ENCODE measurements at places on chromosomes 16 and 17.

GRCh38 chr16:2904100-2904921 lies 7.4 kb upstream of the FLYWCH1 start:
- peak; percentile 55 for DNase-seq

- DNase-seq, result no peak
Measured at GRCh38 chr16:4345836-4346781, 5.0 kb downstream of the PAM16 start.

DNA sequence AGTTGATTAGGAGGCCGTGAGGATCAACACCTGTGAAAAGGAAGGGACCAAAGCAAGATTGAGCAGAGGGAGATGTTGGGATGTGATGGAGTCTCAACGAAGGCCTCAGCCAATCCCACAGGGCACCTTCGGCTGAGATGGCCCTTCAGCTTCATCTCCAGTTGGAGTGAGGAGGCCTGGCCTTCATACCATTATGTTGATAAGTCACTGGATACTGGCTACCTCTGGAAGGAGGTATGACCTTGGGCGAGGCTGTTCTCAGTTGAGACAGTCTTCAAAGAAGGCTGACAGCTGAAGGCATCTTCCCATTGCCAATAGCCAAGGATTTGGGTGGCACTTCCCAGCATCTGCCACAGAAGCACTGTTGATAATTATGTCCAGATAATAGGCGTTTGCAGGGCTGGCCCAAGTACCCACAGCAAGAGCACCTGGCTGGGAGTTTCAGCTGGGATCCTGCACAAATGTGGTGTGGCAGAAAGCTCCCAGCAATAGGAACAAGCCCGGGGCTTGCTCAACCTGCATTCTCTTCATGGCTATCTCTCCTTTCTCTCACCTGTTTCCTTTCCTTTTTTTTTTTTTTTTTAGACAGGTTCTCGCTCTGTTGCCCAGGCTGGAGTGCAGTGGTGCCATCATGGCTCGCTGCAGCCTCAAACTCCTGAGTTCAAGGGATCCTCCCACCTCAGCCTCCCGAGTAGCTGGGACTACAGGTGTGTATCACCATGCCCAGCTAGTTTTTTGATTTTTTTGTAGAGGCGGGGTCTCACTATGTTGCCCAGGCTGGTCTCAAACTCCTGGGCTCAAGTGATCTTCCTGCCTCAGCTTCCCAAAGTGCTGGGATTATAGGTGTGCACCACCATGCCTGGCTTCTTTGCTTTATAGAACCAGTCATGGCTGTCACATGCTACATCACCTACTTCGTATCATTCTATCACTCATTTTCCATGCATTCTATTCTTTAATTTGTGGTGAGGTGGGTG lies 18.2 kb upstream of the MAP3K14 start:
- DNase-seq, result no peak

DNA sequence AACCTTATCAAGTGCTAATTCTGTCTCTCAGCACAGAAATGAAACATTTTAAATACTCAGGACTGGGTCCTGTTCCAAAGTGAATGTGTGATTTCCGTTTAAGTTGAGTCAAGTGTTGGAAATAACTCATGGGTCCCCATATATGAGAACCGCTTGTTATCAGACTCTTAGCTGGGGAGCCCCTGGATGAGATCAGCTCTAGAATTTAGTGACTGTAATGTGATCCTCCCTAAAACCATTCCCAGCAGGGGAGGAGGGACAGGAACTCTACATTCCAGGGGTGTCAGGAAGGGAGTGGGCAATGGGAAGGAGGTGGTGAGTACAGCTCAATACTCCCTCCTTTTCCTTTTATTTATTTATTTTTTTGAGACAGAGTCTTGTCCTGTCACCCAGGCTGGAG lies 37.5 kb downstream of the OTOA start:
- DNase-seq, result no peak

GRCh38 chr17:41653892-41654677 lies 29.7 kb upstream of the KRT17 start:
- DNase-seq, result no peak

GRCh38 chr17:58403311-58403710 lies 14.0 kb downstream of the RNF43 start:
- DNase-seq, result no peak

DNA sequence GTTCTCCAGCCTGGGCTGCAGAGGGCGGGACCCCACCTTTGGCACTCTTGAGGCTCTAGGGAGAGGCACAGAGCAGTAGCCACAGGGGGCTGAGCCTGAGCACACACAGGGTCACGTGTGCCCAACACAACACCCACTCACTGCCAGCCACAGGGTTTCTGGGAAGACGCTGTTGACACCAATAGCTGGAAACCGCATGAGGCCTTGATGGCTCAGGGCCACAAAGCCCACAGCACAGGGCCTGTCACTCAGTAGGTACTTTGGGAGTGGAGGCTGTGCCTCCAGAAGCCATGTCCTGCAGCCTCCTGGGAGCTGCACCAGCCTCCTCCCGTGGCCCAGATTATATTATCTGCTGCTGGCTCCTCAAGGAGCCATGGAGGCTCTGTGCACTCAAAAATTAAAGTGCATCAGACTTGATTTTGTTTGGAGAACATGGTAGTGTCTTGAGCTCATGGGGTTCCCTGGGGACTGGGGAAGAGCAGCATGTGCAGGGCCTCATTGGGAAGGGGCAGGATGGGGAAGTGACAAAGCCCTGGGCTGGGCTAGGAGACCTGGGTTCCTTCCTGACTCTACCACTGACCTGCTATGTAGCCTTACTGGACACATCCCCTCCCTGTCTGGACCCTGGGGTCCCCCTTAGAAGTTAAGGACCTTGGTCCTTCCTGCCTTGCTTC lies 12.5 kb upstream of the SREBF1 start:
- DNase-seq, result no peak

GRCh38 chr17:49646391-49647255 lies 31.3 kb downstream of the SPOP start:
- no peak for DNase-seq

- DNase-seq, result no peak
Measured at GRCh38 chr17:78951967-78952551, 26.9 kb upstream of the TIMP2 start.

- no peak for DNase-seq
Measured at GRCh38 chr16:26505496-26505895, 561.2 kb upstream of the C16orf82 start.

GRCh38 chr16:75023009-75023408 lies 24.2 kb downstream of the ZNRF1 start:
- no peak for DNase-seq

- no peak for DNase-seq
Measured at GRCh38 chr16:75188832-75189477, 18.0 kb downstream of the CTRB2 start.

DNA sequence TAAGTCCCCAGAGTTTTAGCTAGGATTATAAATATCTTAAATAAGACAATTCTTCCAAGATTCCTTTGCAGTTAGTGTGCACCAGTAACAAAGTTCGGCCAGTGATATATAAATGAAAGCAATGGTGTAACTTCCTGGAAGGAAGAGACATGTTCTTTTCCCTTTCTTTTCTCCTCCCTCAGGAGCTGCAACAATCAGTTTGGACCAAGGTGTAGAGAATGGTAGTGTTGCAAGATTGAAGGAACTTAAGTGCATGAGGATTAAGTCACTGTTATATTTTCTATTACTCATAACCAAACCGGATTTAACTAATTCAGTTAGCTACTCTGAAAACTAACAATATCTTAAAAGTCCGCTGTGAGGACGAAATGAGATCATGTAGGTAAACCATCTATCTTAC lies 68.9 kb upstream of the KCNJ16 start:
- no peak for DNase-seq

DNA sequence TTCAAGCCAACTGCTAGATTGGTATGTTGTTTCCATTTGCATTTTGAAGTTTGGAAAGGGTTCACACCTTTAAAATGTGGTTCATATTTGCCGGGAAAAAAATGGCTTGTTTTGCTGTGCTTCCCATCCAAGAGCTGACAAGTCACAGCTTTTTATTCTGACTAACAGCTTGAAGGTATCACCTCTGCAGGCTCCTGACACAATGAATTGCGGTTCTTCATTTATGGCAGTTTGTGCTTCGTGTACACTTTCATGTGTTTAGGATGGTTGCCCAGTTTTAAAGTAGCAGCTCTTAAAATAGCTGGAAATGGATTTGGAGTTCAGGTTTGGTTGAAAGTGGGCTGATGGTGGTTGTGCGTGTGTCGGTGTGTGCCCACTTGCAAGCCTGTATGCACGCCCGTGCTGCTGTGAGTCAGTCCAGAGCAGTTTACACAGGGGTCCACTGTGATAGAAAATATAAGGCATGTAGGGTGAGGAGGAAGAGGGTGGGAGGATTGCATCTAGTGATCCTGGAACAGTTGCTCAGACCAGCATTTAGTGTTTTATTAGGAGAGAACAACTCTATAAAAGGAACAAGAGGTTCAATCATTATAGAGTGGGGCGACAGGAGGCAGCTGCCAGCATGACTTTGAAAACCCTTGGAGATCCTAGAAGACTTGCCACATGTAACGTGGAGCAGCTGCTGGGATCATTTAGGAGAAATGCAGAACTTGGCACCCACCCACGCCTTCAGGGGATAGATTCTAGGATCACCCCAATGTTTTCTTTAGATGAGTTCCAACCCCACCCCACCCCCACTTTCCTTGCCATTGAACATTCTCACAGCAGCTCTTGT lies 108.0 kb upstream of the TBX2 start:
- DNase-seq, result no peak

DNA sequence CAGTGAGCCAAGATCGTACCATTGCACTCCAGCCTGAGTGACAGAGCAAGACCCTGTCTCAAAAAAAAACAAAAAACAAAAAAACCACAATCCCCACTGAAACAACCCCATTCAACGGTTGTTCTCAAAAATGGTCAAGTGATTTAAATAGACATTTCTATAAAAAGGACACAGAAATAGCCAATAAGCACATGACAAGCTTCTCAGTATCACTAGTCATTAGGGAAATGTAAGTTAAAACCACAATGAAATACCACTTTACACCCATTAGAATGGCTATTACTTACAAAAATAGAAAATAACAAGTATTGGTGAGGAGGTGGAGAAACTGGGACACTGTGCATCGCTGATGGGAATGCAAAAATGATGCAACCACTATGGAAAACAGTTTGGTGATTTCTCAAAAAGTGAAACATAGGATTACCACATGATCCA lies 26.6 kb upstream of the MYLK3 start:
- no peak for DNase-seq

DNA sequence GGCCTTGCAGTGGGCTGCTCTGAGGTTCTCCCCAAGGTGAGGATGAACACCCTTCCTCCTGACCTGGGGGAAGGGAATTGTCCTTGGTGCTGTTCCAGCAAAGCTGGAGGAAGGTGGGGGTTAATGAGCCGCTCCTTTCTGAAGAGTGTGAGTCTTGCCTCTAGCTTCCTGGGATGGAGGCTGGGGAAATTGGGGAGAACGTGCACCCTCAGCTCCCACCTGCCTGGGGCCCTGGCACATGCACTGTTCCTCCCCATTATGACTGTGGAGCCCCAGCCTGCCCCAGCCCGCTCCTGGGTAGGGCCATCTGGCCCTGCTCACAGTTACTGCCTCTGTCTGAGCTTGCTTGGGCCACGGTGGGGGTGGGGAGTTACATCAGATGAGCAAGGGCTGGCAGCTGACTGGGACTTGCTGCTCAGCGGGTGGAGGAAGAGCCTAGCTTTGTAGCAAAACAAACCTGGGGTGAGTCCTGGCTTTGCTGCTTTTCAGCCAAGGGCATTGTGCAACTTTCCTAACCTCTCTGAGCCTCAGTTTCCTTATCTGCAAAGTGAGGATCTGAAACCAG lies 11.1 kb downstream of the TNS4 start:
- no peak for DNase-seq

- DNase-seq, result no peak
Measured at GRCh38 chr17:29625037-29625750, 2.5 kb upstream of the CORO6 start.

DNA sequence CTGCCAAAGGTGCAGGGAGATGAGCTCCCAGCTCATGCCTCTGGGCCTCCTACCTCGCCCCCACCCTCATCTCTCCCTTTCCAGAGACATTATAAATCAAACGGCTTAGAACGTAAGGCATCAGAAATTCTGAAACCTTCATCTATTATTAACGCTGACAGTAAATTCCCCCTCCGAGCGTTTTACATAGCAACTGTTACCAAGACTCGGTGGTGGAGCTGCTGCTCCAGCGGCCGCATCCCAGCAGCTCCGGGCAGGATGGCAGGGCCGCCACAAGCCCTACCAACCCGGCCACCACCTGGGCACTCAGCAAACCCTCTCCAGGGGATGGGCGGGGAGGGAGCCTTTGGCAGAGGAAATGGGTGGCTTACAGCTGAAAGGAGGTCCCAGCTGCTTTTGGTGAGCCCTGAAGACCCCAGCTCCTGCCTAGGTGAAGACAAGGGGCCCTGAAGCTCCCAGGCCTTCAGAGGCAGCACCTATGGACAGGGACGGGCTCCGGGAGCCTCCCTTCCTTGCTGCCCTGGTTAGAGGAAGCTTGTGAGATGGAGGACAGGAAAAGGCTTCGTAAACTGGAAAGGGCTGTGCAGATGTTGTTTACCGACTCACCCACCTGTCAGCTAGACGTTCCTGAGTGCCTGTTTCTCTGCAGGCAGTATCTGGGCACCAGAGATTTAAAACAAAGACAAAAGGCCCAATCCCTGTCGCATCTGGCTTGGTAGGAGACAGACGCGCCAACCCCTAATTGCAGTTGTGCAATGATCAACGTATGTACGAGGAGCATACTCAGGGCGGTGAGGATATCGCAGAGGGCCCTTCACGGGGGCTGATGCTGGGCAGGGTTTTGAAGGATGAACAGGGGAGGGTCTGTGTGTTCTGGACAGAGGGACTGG lies 76.9 kb downstream of the RAI1 start:
- no peak for DNase-seq

GRCh38 chr17:77429369-77429968 lies 288.7 kb downstream of the SEC14L1 start:
- no peak for DNase-seq

GRCh38 chr16:58449768-58450167 lies 50.2 kb upstream of the NDRG4 start:
- DNase-seq, result no peak

DNA sequence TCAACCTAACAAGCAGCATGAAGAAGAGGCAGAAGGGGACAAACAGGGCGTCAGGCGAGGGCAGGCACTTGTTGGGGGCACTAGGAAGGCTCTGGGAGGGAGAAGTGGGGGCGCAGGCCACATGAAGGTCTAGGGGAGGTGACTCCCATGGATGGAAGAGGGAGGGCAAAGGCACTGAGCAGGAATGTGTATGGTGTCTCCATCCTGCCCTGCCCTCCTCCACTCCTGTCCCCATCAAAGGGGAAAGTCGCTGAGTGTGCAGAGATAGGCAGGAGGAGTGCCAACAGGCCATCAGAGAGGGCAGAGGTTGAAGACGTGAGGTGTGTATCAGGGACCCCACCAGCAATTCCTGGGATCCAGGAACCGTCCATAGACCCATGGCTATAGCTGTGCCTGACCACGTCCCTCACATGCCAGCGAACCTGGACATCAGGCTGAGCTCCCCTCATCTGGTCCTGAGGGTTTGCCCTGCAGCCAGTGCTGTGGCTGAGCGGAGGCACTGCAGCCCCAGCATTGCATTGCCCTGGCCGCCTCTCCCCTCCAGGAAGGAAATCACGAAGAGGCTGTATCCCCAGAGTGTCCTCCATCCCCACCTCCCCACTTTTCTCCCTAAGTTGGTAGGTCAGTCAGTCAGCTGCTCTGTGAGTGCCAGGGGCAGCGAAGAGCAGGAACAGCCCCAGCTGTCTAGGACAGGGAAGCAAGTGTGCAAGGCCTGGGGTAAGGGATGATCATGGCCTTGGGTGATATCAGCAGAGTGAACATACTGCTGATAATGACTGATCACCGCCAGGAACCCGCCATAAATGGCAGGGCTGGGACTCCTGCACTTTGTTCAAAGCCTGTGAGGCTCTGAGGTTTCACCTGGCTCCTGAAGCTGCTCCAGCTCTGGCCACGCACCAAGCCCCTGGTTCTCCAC lies 6.2 kb upstream of the CYB561 start:
- DNase-seq, result no peak

GRCh38 chr16:20613481-20614185 lies 37.5 kb upstream of the ACSM2B start:
- no peak for DNase-seq

All from iPS DF 6.9 (cell line).